Right lobe of liver (tissue), 6 donors: ENCODE measurements at places on chromosomes 4 and X. TPM values are rescaled to one million over a fixed set of nuclear protein-coding genes. Genes with fewer than 3 reads are reported as not detected.

- DNase-seq, result no peak
Measured at GRCh38 chr4:147913137-147913536, 181.2 kb downstream of the ARHGAP10 start.

- DNase-seq, result no peak
Measured at GRCh38 chr4:35525192-35525978, 718.9 kb downstream of the ARAP2 start.

- no peak for DNase-seq
Measured at GRCh38 chr4:117796677-117797076, 237.6 kb upstream of the NDST3 start.

DNA sequence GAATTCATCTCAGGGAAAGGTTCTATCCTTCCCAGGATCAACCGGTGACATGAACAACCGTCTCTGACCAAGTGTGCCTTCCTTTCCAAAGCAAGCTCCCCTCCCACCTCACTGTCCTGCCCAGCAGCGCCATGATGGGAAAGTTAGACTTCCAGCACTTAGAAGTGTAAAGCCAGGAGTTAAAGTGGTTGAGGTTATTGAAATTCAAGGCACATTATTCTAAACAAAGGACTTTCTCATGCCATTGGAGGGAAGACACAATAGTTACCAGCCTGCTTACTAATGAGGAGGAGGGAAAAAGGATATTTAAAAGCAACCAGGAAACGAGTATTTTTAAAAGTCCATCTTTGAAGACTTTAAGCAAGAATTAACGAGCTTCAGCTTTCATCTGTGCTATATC is 96.8 kb downstream of the NSUN7 start:
- no peak for DNase-seq

GRCh38 chr4:183637461-183637860 is 21.5 kb downstream of the RWDD4 start:
- no peak for DNase-seq

DNA sequence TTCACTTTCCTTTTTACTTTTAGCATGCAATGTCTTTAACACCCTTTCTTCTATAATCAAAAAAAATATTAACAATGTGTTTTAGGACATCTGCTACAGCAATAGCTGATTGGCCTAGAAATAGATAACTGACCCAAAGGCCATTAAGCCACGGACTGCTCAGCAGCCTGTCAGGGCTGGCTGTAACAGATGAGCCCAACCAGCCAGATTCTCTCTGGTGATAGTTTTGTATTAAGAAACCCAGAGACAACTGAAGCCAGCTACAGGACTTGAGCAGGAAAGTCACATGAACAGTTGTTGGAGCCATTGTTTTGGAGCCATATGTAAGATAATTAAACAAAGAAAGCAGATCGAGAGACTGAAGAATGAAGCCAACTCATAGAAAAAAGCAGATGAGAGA is 80.3 kb downstream of the DDIT4L start:
- DNase-seq, result no peak

DNA sequence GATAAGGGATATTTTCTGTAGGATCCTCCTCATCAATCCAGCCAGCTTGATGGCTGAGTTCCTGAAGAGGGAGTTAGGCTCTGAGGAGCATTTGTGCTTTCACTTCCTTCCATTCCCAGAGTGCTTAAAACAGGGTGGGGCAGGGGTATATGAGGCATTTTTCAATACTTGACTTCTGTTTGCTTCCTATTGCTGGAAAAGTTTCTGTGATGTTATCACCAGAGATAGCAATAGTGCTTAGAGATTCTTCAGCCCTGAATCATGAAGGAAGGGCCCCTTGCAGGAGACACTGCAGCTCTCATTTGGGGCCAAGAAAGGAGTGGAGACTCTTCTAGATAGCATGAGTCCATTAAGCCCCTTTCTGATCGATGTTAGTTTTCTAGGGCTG is 166.7 kb upstream of the RPS6KA3 start:
- DNase-seq, result no peak

DNA sequence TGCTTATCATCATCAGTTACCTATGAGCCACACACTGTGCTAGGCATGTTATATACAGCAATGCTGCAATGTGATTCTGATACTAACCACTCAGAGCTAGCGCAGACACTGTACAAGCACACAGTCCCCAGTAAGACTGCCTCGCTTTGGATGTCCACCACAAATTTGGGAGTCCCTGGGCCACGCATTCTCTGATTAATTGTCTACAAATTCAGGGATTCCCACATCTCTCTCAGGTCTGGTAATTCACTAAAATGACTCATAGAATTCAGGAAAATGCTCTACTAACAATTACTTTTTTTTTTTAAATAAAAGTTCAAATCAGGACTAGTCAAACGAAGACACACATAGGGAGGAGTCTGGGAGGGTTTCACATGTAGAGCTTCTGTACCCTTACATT is 652.1 kb upstream of the AADAT start:
- no peak for DNase-seq

DNA sequence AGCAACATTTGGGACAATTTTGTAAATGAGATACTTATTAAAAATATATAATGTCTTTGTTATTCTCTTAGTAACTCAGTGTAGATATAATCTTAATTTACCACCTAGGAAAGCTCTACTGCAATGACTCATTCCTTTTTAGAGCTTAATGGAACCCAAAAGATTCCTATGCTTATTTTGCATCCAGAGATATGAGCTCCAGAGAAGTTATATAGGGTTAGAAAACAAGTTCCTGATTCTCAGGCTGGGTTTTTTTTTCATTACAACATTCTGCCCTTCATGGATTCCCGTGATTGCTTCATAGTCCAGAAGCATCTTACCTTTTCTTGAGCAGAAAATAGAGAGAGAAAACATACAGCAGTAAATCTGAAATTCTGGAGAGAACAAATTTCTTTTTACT is 57.9 kb upstream of the CXCL8 start:
- no peak for DNase-seq

DNA sequence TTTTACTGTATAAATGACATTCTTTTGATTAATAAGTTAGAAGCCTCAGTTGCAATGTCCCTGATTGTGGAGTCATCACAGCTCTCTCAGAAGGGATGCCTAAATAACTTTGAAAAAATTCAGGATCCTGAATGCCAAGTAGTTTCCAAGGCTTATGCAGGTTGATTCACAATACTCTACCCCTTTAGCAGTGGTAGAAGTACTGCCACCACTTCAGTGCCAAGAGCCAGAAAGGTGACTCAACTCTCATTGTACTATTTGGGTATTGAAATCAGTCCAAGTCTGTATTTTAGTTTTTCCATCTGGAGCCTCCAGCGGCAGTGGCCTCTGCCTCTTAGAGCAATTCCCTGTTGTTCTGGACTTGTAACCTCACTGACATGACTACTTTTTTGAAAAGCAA is 320.1 kb upstream of the NDST4 start:
- DNase-seq, result no peak

GRCh38 chr4:156598138-156598681 is 373.4 kb downstream of the PDGFC start:
- no peak for DNase-seq

- no peak for DNase-seq
Measured at GRCh38 chrX:119745283-119745848, 13.0 kb upstream of the SOWAHD start.

DNA sequence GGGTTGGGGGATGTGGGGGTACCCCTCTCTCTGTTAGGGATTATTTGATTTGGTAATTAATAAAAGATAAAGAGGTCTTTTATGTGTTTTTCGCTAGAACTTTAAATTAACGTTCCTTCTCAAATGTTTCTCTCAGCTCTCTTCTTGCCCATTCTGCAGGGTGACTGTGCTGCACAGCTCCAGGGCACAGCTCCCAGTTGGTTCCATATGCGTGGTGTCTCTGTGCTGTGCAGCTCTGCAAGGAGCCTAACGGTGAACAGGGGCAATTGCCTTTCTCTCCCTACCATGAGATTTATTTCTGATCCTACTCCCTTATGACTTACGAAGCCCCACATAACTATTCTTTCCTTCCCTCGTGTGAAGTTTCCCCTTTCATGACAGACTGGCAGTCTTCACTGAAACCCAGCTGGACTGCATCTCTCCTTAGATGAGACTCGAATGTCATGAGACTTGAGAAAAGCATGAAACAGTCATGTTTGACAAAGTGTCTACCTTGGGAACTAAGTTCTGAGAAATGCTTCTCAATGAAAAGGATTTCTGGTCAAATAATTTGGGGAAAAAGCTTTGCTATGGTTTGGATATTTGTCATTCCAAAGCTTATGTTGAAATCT is 50.2 kb upstream of the SPRY1 start:
- DNase-seq, result no peak

GRCh38 chrX:68115371-68115770 is 317.9 kb downstream of the OPHN1 start:
- DNase-seq, result no peak

DNA sequence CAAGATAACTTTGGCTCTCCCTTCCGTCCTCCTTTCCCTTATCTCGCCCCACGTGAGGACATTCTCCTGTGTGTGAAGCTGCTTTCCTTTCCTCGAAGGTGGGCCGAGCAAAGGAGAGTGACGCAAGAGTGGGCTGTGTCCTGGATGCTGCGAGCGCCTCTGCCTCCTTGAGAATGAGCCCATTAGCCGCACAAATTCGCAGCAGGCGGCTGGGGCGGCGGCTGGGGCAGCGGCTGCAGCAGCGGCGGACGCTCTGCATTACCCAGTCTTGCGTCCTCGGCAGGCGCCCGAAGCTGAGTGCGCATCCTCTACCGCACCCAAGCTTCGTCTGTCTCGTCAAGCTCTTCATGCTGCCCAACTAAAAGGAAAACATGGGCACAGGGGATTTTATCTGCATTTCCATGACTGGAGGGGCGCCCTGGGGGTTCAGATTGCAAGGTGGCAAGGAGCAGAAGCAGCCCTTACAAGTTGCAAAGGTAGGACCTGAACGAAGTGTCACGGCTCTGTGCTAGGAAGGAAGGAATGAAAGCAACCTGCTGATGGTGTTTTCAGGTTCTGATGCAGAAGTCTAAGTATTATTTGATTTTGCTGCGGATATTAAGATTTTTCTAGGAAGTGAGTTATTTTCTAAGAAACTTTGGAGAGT is at the start of gene SYNPO2:
SYNPO2 (plus strand) TSS at position 189 of the 646 bp plus-strand sequence; CDS start at position 372, 183 bp downstream.
- peak; percentile 57 for DNase-seq

GRCh38 chr4:89834486-89835209 is 2.3 kb downstream of the SNCA start:
- DNase-seq, result no peak

DNA sequence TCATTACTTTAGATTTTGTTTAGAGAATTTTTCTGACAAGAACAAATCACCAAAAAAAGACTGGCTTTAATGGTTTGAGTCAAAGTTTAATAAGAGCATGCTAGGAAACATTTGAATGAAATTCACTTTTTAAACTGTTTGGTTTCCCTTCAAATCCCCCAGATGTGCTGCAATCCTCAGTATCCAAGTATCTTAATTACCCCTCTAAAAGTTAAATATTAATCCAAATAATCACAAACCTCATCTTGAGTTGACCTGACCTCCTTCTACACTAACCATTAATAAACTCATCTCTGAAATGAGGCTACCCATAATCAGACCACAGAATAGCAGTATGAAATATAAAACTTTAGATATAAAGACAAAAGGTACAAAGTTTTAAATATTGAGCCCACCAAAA is 10.1 kb downstream of the DHX15 start:
- no peak for DNase-seq

GRCh38 chrX:134251241-134251640 is 14.3 kb downstream of the CCDC160 start:
- DNase-seq, result no peak

DNA sequence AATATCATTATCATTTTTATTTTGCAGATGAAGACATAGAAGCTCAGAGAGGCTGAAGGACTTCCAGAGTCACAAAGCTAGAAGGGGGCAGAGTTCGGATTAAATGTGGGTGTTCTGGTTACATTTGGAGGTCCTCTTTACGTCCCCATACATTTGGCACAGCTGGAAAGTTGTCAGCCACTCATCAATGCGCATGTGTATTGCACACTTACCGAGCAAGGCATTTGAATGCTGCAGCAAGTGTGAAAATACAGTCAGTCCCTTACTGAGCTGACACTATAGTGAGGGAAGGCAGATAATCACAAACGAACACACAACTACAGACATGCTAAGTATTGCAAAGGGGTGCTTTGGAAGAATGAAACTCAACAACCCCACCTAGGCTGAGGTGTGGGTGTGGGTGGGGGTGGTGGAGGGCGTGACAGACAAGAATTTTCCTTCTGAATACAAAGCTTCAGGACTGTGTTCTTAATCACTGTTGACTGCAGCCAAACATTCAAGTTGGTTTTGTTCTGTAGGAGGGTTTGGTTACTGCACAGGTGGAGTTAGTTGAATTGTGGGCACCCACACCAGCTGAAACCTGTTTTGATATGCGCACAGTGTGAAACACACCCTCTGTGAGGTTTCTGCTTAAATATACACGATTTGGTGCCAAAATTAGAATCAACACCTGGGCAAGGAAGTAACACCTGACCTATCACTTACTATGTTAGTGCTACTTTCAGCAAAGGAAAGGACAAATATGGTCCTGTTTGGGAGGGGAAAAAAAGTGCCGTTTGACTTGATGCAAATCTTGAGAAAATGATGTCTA is 72.4 kb downstream of the COQ2 start:
- no peak for DNase-seq

- DNase-seq, result no peak
Measured at GRCh38 chrX:113275804-113276203, 435.2 kb upstream of the AMOT start.

DNA sequence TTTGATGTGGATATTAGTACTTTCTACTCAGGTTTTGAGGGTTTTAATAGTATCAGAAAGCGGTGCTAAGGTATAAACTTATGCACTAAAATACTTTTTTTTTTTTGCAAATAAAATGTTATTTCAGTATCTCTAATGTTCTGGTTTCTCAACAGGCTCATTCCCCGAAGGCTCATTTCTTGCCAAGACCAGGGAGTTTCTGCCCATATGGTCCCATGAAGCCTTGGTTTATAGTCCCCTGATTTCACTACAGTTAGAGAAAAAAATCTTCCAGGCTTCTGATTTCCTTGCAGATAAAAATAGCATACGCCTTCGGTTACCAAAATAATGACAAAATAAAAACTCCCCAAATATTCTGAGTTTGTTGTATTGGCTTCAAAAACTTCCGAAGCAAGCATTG is 814.2 kb upstream of the PABPC4L start:
- no peak for DNase-seq

Gene SPP1
- 22.6 TPM for total RNA-seq

Gene MEPE
- not detected for total RNA-seq

Gene CENPVL3
- total RNA-seq, result not detected

Gene GDPD2
- total RNA-seq, result not detected

Gene MTMR8
- total RNA-seq, result 0.24 TPM

Gene ADH5
- 170 TPM for total RNA-seq

Gene NEUROG2
- not detected for total RNA-seq

Gene ARX
- not detected for total RNA-seq

Gene SULT1B1
- total RNA-seq, result 61.7 TPM

Gene PRRG1
- 6.5 TPM for total RNA-seq

Gene HPF1
- total RNA-seq, result 9.8 TPM
